GM18507 (cell line): ENCODE measurements at places on chromosomes 3 and 15.

GRCh38 chr15:92155934-92156333 lies 237.7 kb upstream of the ST8SIA2 start:
- DNase-seq: no peak

- DNase-seq: no peak
These were observed 52.1 kb downstream of the BSN start for GRCh38 chr3:49606427-49606826.

DNA sequence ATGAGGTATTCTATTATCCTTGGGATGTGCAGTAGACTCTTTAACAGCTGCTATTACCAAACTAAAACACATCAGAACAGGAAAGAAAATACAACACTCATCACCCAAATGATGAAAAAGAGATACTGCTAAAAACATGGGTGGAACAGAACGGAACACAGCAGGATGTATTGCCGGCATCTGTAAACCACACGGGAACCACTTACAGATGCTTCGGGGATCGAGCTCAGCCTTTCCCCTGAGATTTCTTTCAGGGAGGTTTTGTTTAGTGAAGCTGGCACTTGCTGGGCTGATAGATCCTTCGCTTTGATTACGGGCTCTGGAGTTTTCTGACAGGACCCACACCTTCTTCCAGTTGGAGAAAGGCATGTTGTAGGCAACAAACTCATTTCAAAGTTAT lies 182.3 kb upstream of the FAM3D start:
- no peak for DNase-seq

DNA sequence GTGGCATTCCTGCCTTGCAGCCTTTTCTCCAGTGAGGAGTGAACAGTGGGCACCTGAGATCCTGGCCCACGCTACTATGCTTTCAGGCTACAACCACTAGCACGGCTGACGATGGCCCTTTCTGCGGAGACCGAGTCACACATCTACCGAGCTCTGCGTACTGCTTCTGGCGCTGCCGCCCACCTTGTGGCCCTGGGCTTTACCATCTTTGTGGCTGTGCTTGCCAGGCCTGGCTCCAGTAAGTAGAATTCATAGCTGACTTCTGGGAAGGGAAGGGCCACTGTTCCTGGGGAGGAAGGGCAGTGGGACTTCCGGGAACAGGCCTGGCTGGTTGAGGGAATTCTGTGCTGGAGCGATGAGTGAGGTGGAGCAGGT lies 648 bp downstream of the CYB561D2 start:
- DNase-seq: no peak

GRCh38 chr3:195537995-195538394 lies 5.1 kb downstream of the PPP1R2 start:
- no peak for DNase-seq

GRCh38 chr3:69031635-69032034 lies 18.2 kb upstream of the EOGT start:
- DNase-seq: no peak

DNA sequence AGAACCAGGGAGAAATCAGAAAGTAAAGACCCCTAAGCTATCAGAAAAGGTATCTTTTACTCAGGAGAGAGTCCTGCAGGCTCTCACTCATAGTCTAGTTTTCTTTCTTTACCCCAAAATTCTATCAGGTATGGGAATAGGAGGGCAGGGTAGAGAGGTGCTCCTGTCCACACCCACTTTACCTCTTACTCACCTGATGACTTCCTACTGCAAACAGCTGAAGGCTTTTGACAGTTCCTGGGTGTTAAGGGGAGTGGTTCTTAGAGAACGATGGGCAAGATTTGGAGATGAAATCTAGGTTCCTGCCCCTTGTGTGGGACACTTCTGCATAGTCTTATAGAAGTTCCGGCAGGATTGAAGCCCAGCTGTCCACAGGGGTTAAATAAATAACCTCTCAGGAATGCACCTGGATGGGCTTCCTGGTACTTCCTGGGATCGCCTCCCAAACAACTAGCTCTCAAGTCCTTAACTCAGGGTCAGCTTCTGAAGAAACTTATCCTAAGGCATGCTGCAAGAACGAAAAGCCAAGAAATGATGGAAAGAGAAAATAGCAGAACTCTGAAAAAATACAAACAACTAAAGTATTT lies 10.8 kb upstream of the TNFAIP8L3 start:
- DNase-seq: no peak

DNA sequence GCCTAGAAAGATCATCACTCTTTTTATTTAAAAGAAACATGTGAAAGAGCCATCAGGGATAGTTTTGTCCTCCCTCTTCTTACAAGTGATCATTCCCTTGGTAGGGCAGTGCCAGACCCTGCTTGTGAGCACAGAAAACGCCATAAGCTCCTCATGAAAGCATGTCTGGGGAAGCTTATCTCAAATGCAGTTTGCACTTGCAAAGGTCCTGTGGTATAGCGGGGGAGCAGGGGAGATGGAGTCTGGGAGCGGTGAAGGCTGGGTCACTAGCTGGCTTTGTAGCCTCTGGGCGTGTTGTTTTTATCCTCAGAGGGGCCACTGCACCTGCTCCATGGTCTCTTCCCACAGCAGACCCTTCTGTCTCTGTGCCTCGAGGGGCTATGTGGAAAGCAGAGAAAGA lies 141.9 kb downstream of the IGF1R start:
- no peak for DNase-seq

DNA sequence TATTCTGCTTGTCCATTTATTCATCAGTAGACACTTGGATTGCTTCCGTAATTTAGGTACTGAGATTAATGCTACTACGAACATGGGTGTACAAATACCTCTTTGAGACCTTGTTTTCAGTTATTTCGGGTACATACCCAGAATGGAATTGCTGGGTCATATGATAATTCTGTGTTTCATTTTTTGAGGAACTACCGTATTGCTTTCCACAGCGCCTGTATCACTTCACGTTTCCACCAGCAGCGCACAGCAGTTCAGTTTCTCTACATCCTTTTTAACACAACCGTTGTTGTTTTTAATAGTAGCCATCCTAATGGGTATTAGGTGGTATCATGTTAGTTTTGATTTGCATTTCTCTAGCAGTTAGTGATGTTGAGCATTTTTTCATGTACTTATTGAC lies 9.5 kb downstream of the PAK2 start:
- DNase-seq: no peak

DNA sequence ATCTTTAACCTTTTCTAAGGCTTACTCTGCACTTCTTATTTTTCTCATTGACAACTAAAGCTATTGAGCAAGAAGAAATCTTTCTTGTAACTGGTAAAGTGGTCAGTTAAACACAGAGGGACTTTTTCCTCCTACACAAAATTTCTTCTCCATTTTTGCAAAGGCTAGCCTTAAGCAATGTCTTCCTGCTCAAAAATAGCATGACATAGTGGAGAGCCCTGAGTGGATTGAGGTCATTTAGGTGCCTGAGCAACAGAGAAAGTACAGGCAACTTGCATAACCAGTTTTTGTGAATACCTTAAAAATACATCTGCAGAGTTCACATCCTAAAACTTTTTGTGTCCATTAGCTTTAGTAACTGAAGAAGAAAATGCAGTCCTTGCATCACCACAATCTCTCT lies 144.7 kb upstream of the TTC14 start:
- DNase-seq: no peak

DNA sequence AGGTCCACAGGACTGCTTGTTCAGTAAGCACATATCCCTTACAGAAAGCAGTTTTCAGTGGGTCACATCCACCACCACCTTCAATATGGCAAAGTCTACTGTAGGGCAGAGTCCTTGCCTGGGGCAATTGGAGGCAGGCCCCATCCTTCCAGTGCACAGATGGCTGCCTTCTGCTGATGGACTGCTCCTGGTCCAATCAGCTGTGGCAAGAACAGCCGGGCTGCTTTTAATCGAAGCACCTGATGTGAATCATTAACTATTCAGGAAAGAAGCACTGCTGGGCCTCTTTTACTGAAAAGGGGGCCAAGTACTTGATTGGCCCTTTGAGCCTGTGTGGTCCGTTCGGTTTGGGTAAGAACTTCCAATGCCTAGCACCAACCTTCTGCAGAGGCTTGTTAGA lies 24.4 kb downstream of the LARS2 start:
- no peak for DNase-seq

GRCh38 chr3:141840737-141841544 lies 35.5 kb upstream of the ATP1B3 start:
- no peak for DNase-seq

- DNase-seq: no peak
These were observed 68.2 kb downstream of the TFDP2 start for GRCh38 chr3:142081178-142081577.

DNA sequence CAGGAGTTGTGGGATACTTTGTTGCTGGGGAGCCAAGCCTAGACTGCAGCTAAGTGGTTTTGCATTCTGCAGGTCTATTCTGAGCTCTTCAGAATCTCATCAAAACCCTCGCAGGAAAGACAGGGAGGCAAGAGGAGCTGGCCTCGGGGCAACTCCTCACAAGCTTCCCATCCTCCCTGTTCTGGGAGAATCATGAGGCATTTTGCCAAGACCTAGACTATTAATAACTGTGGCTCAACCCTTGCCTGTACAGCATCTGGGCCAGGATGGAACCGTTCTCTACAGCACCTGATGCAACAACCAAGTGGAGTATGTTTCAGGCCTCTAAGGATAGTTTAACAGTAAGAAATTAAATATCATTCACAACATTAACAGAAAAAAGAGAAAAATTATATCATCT lies 20.2 kb upstream of the SLC6A20 start:
- no peak for DNase-seq
